Smooth muscle cell of the brain vasculature (primary cell): ENCODE measurements at places on chromosomes 4 and X.

GRCh38 chrX:118174516-118175098 lies 58.0 kb upstream of the KLHL13 start:
- no peak for DNase-seq

DNA sequence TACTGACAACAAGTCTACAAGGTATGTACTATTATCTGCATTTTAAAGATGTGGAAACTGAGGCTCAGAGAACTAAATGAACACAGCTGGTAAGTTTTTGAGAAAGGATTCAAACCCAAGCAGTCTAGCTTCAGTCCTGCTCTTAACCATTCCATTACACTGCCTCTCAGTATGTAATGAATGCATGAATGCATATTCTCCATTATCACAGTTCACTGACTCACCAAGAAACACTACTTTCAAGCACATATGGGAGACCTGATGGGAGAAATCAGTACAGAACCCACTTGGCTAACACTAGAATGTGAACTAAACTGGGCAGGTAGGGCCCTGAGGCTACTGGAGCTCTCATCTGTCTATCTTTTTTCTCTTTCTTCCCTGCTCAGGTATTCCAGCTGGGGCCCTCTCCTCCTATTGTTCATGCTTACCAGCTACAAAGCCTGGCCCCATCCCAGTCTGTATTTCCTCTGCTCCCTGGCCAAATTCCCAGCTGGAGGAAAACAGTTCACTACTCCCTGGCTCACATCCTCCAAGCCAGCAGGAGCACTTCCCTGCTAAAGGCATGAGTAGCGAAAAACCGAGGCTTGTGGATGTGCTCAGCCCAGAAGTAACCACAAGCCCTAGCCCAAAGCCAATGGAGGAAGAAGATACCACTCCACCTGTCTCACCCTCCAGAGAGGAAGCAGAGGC lies 178.2 kb upstream of the ARHGEF9 start:
- DNase-seq = no peak

DNA sequence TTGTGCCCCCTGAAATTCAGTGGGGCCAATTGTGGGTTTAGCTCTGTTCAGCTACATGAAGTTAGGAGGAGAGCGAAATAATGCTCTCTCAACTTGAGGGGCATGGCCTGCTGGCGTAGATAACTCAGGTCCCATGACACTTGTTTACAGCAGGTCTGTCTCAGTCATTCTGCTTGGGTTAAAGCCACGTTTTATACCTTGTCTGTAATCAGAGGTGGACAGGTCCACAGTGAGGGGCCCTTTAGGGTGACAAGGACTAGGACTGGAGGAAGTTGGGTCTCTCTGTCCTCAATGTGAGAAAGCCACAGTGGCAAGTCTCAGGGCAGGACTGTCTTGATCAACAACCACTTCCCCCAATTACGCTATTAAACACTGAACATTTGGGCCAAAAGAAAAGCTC lies 49.0 kb downstream of the PDHA1 start:
- no peak for DNase-seq

GRCh38 chr4:142707401-142707800 lies 138.7 kb downstream of the INPP4B start:
- no peak for DNase-seq

GRCh38 chr4:74631338-74631737 lies 163.0 kb downstream of the BTC start:
- no peak for DNase-seq
